ENCODE measurements at places on chromosomes 6 and 20.
A peak's percentile ranks its signal among the peaks of the same experiment; 100 is the strongest.

- DNase-seq, result peak; percentile 34
Observed at GRCh38 chr6:36340618-36341454, 4.1 kb upstream of the BNIP5 start.

- peak; percentile 25 for DNase-seq
Observed at GRCh38 chr6:54291738-54292137, 16.5 kb upstream of the TINAG start.

DNA sequence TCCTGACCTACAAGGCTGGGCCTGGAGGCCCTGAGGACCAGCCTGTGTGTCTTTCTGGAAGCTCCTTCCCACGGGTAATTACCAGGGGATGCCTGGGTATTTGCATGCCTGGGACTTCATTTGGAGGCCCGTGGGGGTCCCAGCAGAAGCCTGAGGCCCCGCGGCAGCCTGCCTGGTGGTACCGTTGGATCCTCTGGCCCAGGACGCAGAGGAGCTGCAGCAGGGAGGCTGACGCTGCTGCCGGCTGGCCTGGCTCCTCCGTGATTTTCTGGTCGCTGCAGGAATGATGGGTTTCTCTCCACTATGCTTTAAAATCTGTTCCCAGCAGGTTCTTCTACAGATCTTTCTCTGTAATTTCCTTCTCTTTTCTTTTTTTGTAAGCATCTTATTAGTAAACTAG, 6.5 kb downstream of the CABLES2 start:
- DNase-seq, result no peak

- no peak for DNase-seq
Observed at GRCh38 chr6:78749326-78749725, 118.0 kb upstream of the IRAK1BP1 start.

- DNase-seq, result no peak
Observed at GRCh38 chr6:27812078-27812804, 100.0 kb downstream of the OR2B2 start.

GRCh38 chr20:59566631-59567524, 37.5 kb upstream of the PHACTR3 start:
- no peak for DNase-seq

DNA sequence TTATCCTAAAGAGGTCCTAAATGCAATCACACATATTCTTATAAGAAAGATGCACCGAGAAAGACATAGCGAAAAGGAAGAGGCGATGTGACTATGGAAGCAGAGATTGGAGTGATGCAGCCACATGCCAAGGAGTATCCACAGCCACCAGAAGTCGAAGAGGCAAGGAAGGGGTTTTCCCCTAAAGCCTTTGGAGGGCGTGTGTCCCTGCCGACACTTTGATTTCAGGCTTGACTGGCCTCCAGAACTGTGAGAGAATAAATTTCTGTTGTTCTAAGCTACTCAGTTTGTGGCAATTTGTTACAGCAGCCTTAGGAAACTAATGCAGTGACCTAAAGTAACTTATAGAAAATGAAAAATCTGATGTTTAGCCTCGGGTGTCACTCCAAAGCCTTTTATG, 179.5 kb upstream of the CITED2 start:
- DNase-seq, result no peak

DNA sequence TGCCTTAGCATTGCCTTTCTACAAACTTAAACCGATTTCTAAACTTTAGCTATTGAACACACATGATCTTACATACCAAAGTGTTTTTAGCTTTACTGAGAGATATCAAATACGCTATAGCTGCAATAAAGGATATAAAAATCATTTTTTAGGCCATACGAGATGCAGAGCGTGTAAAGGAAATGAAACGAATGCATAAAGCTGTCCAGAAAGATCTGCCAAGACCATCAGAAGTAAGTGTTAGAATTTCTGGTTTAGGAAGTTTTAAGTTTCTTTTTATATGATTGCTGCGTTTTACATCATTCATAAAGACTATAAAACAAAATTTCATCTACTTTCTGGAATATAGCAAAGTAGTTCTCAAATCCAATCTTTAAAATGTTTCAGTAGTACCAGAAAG, 38.4 kb downstream of the CDC5L start:
- DNase-seq, result no peak

DNA sequence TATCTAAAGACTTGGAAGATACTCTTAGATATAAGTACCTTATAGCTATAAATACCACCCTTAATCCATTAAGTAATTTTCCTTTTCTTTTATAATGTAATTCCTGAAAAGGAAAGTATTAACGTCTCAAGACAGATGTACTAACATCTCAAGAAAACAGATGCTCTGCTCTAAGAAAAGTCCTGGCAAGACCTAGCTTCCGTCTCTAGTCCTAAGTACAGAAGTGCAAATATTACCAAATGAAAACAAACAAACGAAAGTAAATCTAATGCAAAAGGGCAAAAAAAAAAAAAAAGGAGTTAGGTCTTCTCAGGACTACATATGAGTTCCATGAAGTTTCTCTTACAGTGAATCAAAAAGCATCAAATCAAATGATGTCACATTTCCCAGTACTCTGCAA, 106.8 kb upstream of the PDE10A start:
- DNase-seq, result no peak

- DNase-seq, result no peak
Observed at GRCh38 chr6:169921217-169921616, 169.8 kb downstream of the ERMARD start.

DNA sequence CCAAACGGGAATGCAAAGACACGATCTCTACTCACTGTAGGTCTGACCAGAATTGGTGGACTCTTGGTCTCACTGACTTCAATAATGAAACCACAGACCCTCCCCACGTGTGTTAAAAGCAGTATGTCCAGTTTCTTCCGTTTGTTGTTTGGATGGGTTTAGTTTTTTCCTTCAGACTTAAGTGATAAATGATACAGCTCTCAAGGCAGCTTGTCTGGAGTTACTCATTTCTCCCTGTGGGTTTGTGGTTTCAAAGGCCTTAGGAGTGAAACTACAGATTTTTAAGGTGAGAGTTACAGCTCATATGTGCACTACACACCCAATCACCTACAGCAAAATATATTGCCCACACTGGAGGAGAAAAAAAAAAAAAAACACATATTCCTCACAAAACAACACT, 86.7 kb upstream of the STMND1 start:
- DNase-seq, result peak; percentile 13

DNA sequence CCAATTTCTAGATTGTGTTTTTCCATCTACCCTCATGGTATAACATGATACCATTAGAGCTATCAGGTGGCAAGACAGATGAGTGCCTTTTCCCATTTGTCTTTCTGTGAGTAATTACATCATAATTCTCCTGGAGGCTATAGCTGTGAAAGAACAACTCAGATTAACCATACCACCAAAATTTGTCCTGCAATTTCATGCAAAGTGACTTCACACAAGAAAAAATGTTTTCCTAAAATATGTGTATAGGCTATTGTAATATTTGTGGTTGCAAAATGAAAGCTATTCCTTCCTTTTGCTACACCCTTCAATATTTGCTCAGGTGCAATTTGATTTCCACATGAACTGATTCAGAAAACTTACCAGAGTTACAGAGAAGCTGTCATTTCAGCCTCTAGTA, 547.7 kb upstream of the ID4 start:
- no peak for DNase-seq

GRCh38 chr20:24934101-24934661, 14.9 kb upstream of the CST7 start:
- no peak for DNase-seq

GRCh38 chr6:2476376-2476775, 231.0 kb upstream of the GMDS start:
- DNase-seq, result no peak

DNA sequence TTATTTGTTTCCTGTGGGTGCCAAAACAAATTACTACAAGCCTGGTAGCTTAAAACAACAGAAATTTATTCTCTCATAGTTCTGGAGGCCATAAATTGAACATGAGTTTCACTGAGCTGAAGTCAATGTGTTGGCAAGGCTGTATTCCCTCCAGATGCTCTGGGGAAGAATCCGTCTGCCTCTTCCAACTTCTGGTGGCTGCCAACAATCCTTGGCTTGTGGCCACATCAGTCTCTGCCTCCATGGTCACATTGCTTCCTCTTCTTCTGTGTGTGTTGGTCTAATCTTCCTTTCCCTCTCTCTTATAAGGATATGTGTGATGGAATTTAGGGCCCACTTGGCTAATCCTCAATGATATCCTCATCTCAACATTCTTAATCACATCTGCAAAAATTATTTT, 92.8 kb upstream of the EPB41L1 start:
- DNase-seq, result no peak

- no peak for DNase-seq
Observed at GRCh38 chr20:36917943-36918342, 33.6 kb downstream of the SAMHD1 start.

DNA sequence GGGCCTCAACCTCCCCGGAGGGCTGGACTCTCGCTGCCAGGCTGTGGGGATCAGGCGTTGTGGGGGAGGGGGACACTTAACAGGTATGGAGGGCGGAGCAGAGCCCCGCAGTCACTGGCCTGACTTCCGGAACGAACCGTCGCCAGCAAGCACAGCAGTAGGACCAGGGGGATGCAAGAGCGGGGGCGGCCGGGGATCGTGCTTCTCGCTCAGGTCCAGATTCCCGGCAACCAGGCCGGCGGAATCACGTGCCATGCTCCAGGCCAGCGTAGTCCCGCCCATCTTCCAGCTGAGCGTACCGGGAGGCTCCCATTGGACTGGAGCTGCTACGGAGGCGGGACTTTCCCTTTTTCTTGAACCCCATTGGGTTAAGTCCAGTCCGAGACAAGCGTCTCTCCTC, 10.0 kb upstream of the POU5F1 start:
- DNase-seq, result no peak

- no peak for DNase-seq
Observed at GRCh38 chr6:166815629-166816028, 140.7 kb downstream of the RNASET2 start.

GRCh38 chr6:107576852-107577251, 86.9 kb downstream of the SOBP start:
- no peak for DNase-seq

- DNase-seq, result no peak
Observed at GRCh38 chr6:45991189-45991588, 24.5 kb downstream of the CLIC5 start.

DNA sequence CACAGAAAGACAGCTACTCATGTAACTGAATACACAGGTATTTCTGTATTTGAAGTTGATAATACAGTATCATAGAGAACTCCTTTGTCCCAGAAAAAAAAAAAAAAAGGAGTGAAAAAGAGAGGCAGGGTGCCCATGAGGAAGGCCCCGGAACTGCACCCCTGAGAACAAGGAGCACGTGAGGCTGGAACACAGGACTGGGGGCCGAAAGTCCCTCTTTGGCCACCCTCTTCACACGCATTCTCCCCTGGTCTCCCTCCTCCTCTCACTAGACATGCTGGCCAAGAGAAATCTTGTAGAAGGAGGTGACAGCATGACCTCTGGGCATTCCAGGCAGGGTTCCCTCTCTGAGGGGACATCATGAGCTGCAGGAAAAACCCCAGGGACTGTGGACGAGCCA, 62.7 kb upstream of the TRAF3IP2 start:
- DNase-seq, result no peak

DNA sequence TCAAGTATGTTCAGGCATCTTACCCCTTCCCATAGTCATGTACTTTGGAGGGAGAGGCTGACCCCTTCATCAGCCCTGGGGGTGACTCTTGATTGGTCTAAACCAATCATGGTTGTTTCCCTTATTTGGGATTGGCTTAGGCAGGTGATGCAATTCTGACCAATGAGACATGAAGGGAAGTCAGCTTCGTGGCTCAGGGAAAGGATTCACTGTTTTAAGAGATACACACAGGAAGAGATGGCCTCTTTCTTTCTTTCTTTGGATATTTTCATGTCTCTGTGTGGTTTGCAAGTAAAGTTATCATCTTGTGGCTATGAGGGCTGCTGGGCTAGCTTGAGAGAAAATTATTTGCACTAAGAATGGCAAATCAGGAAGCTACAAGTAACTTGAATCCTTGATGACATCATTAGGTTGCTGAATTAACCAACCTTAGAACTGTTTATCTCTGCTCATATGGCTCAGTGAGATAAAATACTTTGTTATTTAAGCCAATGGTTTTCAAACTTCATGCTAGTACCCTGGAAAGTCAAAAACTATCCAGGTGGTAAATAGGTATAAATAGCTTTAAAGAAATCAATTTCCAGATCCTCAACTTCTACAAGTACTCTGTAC, 144.2 kb upstream of the CENPW start:
- no peak for DNase-seq

GRCh38 chr6:57123111-57123510, 33.1 kb downstream of the ZNF451 start:
- DNase-seq, result no peak

- DNase-seq, result no peak
Observed at GRCh38 chr6:132466952-132467351, 46.0 kb downstream of the STX7 start.

GRCh38 chr6:80217794-80218193, 111.3 kb downstream of the BCKDHB start:
- no peak for DNase-seq

GRCh38 chr20:62088258-62089127, 22.8 kb upstream of the TAF4 start:
- no peak for DNase-seq

- no peak for DNase-seq
Observed at GRCh38 chr6:114343782-114344144, 940 bp upstream of the HS3ST5 start.

DNA sequence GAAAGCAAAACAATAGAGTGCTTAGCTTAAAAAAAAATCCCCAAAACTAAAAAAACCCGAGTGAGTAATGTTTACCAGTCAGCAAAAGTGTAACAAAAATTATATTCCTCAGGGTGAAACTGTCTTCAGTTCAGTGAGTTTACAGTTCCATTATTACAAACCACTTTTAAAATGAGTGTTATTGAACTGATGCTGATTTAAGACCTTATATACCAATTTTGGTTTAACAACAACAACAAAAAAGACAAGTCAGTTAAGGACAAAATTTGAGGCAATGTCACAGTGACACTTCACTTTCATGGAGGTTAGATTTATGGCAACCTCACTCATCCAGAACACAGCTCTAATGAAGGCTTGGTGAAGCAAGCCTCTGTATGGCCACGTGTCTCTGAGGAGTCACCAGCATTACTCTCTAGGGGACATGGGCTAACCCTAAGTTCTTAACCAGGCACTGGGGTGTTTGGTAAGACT, 630.8 kb downstream of the PHF3 start:
- DNase-seq, result peak; percentile 79

GRCh38 chr6:143726015-143726647, 48.4 kb downstream of the PHACTR2 start:
- DNase-seq, result no peak

GRCh38 chr6:96721227-96721626, 116.0 kb downstream of the GPR63 start:
- no peak for DNase-seq

DNA sequence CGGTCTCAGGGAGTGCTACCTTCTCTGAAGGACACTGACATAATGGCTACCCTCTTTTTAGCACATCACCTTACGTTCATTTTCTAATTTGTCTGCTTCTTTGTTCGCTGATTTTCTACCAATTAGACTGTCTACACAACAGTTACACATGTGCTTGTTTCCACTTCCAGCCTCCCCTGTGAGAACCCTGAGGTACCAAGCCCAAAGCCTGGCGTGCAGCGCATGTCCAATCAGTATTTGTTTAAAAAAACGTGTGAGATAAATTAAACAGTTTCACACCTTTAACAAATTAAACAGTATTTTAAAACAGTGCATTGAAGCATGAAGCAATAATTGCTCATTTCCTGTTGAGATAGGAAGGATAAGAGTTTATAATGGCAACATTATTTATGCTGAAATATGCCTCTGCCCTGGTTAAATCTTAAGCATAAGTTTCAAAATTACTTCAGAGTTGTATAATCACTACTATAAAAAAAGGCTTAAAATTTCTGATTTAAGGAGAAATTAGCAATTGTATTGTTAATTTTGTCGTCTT, 88.9 kb downstream of the MAP3K5 start:
- DNase-seq, result no peak

Measured in GM12878 (cell line).